Activated CD4-positive, alpha-beta T cell treated with anti-CD3 and anti-CD28 coated beads, Interleukin-2, amount 10 ng/mL, durations not matched to agents 24 days and 14 days (primary cell): ENCODE measurements at places on chromosomes 12 and 14. TPM values are rescaled to one million over a fixed set of nuclear protein-coding genes. Genes with fewer than 3 reads are reported as not detected.

Gene CLEC2D
- 386 and 391 TPM in 2 replicates for total RNA-seq

Gene KERA
- total RNA-seq: not detected in 2 replicates

Gene KCNJ8
- total RNA-seq: not detected in 2 replicates

DNA sequence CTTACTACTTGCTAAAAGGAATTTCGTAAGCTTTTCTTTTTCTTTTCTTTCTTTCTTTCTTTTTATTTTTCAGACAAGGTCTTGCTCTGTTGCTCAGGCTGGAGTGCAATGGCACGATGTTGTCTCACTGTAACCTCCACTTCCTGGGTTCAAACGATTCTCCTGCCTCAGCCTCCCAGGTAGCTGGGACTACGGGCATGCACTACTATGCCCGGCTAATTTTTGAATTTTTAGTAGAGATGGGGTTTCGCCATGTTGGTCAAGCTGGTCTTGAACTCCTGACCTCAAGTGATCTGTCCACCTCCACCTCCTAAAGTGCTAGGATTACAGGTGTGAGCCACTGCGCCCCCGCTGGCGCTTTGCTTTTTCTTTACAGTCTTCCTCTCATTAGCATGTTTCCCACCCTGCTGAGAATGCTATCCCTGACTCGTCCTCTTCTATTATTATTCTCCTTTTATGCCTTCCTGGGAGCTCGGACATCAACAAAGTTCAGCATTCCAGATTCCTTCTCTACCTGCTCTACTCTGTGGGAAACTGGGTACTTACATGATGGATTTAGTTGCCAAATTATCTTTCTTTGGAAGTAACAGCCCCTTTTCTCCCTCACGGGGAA lies 3.1 kb downstream of the MTHFD1 start:
- no peak for DNase-seq

Gene PRB2
- not detected in 2 replicates for total RNA-seq

GRCh38 chr12:59452259-59452658 lies 143.6 kb upstream of the SLC16A7 start:
- DNase-seq: no peak

DNA sequence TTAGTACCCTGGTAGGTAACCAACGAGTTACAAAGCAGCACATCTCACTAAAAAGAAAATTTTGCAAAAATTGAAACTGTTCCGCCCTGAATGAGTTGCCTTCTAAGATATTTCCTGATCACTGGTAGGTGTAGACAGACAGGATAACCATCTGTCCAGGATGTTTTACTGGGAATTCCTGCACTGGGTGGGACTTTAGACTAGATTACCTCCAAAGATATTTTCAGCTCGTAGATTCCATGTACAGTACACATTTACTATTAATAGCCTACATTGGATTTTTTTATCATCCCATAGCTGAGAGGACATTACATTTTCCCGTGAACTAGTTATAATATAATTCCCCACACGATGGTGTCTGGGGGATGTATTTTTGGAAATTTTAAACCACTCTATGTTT lies 139.6 kb downstream of the DYRK2 start:
- no peak for DNase-seq

- no peak for DNase-seq
These were observed 97.3 kb downstream of the RIN3 start for GRCh38 chr14:92610849-92611271.

Gene DLGAP5
- total RNA-seq: 28.7 and 32.4 TPM in 2 replicates

Gene LHX5
- not detected in 2 replicates for total RNA-seq

DNA sequence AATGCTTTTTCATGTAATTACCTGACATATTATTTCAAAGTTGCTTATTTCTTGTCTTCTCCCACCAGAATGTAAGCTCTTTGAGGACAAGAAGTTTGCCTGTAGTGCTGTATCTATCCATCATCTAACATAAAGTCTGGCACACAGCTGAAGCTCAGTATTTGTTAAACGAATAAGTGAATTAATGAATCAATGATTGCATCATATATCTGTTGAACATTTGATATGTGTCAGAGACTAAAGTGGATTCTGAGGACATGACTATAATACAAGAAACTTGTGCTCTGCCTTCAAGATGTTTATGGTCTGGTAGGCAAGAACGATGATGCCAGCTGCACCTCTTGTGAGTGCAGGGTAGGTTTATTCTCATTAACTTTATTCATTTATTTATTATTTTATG lies 115.4 kb upstream of the SCAF11 start:
- no peak for DNase-seq

GRCh38 chr12:571795-572531 lies 91.3 kb downstream of the NINJ2 start:
- no peak for DNase-seq

DNA sequence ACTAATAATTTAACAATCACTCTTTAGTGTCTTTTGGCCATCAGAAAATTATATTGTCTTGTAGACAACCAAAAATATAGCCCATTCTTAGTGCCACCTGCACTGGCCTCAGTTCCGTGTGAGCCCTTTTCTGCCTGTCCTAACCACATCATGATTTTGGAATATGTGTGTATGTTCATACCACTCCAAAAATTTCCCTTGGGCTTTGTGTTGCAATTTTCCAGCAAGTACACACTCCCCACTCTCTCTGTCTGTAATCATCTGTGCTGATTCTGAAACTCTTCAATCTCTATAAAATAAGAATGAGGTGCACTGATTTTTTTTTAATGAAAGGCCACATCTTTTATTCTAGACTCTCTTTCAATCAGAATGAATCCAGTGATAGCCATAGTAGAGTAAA lies 196.0 kb downstream of the PIK3C2G start:
- no peak for DNase-seq

GRCh38 chr12:5522432-5523335 lies 90.8 kb downstream of the NTF3 start:
- no peak for DNase-seq
